PC-3 (cell line): ENCODE measurements at places on chromosomes 1 and 21. TPM values are rescaled to one million over a fixed set of nuclear protein-coding genes. Genes with fewer than 3 reads are reported as not detected.

The ATP6V0B gene
- 207 and 241 TPM in 2 replicates for total RNA-seq

The ASCL5 gene
- 2.4 and 3.1 TPM in 2 replicates for total RNA-seq

The RGS4 gene
- total RNA-seq, result 6.0 and 16.6 TPM in 2 replicates

The COL6A1 gene
- 487 and 628 TPM in 2 replicates for total RNA-seq

The RAD54L gene
- 26.0 and 29.4 TPM in 2 replicates for total RNA-seq

The SLC22A15 gene
- 2.2 TPM in 2 replicates for total RNA-seq

The REN gene
- 2.7 and 3.1 TPM in 2 replicates for total RNA-seq

The C4BPA gene
- not detected in 2 replicates for total RNA-seq

The SDCCAG8 gene
- 99.3 and 194 TPM in 2 replicates for total RNA-seq

The CELF3 gene
- total RNA-seq, result 0.07 TPM in 1 of 2 replicates, not detected in the other

The CLCA4 gene
- not detected in 2 replicates for total RNA-seq

The FABP3 gene
- total RNA-seq, result 0.40 TPM in 1 of 2 replicates, not detected in the other

The NUP133 gene
- total RNA-seq, result 63.6 and 66.5 TPM in 2 replicates

The BECN2 gene
- not detected in 2 replicates for total RNA-seq

The LCE3E gene
- not detected in 2 replicates for total RNA-seq

The FCER1A gene
- total RNA-seq, result not detected in 2 replicates

The MSH4 gene
- 0.17 TPM in 1 of 2 replicates, not detected in the other for total RNA-seq

The LAPTM5 gene
- total RNA-seq, result not detected in 2 replicates

The DNAJC28 gene
- total RNA-seq, result 0.29 and 0.44 TPM in 2 replicates

The RIIAD1 gene
- not detected in 2 replicates for total RNA-seq

The TRIM45 gene
- 3.1 and 4.3 TPM in 2 replicates for total RNA-seq

The TCEANC2 gene
- 4.2 and 7.7 TPM in 2 replicates for total RNA-seq

The S100A16 gene
- total RNA-seq, result 1,254 and 1,288 TPM in 2 replicates

The KDF1 gene
- total RNA-seq, result 21.7 and 22.9 TPM in 2 replicates

The RGS5 gene
- total RNA-seq, result 5.0 and 13.4 TPM in 2 replicates

The IVL gene
- 0.55 and 1.0 TPM in 2 replicates for total RNA-seq

The PRAMEF1 gene
- not detected in 2 replicates for total RNA-seq

The ZMYND12 gene
- total RNA-seq, result not detected in 2 replicates

The NPHP4 gene
- total RNA-seq, result 18.8 and 23.8 TPM in 2 replicates

The PPFIA4 gene
- 3.4 and 12.1 TPM in 2 replicates for total RNA-seq

The ZDHHC18 gene
- total RNA-seq, result 18.1 and 26.9 TPM in 2 replicates

The CLCA1 gene
- not detected in 2 replicates for total RNA-seq

The PRRX1 gene
- not detected in 2 replicates for total RNA-seq

The CD101 gene
- 0.17 and 0.36 TPM in 2 replicates for total RNA-seq

The GPR153 gene
- 98.7 and 113 TPM in 2 replicates for total RNA-seq

The RNU1-4 gene
- under 0.01 TPM in 2 replicates for total RNA-seq

The PDZK1IP1 gene
- total RNA-seq, result not detected in 2 replicates

The TPTE gene
- total RNA-seq, result not detected in 2 replicates

The KRTAP19-3 gene
- not detected in 2 replicates for total RNA-seq

The GJB4 gene
- 0.12 TPM in 1 of 2 replicates, not detected in the other for total RNA-seq

The NMNAT2 gene
- total RNA-seq, result 6.0 and 6.6 TPM in 2 replicates

The CHD5 gene
- 0.55 and 2.8 TPM in 2 replicates for total RNA-seq

The SELE gene
- total RNA-seq, result 0.17 TPM in 1 of 2 replicates, not detected in the other
